Lower leg skin (tissue), 4 donors: ENCODE measurements at places on chromosomes 16 and 17. TPM values are rescaled to one million over a fixed set of nuclear protein-coding genes. Genes with fewer than 3 reads are reported as not detected.

Gene TPSAB1
- total RNA-seq: 27.0 TPM

DNA sequence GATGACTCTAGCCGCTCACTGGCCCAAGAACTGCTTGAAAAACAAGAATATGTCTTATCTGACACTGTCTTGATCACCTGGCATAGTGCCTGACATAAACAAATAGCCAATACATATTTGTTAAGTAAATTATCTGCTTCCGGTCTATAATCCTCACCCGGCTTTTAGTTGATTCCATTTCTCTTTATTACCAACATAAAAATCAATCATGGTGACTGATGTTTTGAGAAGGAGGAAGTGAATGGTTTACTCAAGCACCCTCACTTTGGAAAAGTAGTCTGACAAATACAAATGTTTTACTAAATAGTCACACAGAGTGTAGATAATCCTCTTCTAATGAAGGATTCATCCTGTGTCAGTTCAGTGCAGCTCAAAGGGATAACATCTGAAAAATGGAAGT is 47.0 kb downstream of the SKAP1 start:
- DNase-seq: no peak

DNA sequence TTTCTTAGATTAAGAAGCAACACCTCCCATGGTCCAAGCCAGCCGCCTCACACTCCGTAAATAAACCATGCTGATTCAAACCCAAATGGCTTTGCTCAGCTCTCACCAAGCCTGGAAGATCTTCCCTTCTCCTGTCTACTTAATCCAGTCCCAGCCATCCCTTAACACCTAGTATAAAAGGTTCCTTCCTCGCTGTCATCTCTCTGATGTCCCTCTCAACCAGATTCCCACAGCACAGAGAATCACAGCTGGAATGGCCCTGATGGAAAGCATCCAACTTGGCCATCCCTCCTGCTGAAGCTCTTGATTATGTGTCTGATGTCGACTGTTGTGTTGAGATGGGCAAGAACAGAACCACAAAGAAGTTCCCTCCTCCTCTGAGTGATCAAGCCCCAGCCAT is 50.6 kb upstream of the ADCY9 start:
- no peak for DNase-seq

DNA sequence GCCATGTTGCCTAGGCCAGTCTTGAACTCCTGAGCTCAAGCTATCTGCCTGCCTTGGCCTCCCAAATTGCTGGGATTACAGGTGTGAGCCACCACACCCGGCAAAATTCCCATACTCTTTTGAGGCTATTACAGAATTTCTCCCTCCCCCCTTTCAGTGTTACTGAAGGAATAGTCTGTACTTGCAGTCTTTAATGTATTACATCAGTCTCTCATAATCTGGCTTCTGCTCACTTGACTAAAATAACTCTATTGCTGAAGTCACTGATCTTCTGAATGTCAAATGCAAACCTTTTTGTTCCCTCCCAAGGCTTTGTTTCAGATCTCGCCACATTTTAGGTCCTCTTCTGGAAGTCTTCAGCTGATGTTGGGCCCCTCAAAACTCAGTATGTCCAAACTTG is 51.8 kb downstream of the TNRC6A start:
- no peak for DNase-seq

DNA sequence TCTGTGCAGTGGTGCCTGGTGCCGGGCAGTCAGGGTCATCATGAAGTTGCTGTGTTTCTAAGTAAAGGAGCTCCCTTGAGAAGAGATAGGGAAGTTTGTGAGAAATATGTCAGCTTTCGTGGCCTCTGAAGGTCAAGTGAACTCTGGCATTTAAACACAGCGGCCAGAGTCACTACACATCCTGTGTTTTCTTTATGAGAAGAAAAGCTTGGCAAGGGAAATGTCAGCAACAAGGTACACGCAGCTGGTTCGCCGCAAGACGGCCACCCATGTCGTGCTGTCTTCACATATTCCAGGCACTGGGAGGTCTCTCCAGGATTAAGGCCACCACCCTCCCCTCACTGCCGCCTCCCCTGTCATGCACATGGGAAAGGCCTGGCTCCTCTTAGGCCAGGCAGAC is 33.2 kb upstream of the PEMT start:
- DNase-seq: no peak

DNA sequence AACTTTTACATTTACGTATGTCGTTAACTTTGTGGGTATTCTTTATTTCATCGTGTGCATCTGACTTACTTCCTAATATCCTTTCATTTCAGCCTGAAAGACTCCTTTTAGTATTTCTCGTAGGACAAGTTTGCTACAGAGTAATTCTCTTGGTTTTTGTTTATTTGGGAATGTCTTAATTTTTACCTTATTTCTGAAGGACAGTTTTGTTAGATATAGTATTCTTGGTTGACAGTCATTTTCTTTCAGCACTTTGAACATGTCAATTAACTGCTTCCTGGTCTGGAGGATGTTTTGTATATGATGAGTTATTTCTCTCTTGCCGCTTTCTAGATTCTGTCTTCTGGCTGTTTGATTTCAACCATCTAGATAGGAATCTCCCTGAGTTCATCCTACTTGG is 109.2 kb upstream of the NACA2 start:
- no peak for DNase-seq
